ENCODE measurements at places on chromosomes 7 and 10. TPM values are rescaled to one million over a fixed set of nuclear protein-coding genes. Genes with fewer than 3 reads are reported as not detected.

GRCh38 chr7:70455925-70456324 lies 676.0 kb upstream of the GALNT17 start:
- no peak for DNase-seq

- peak; percentile 21 for DNase-seq
Observed at GRCh38 chr7:1087952-1088920, at the start of gene GPER1. GPER1 (plus strand) TSS chr7:1088113; CDS start chr7:1091729, 3,616 bp downstream.

GRCh38 chr7:140685407-140686087 lies 11.0 kb upstream of the NDUFB2 start:
- DNase-seq = no peak

- DNase-seq = no peak
Observed at GRCh38 chr10:114544045-114544659, 113.9 kb downstream of the ABLIM1 start.

DNA sequence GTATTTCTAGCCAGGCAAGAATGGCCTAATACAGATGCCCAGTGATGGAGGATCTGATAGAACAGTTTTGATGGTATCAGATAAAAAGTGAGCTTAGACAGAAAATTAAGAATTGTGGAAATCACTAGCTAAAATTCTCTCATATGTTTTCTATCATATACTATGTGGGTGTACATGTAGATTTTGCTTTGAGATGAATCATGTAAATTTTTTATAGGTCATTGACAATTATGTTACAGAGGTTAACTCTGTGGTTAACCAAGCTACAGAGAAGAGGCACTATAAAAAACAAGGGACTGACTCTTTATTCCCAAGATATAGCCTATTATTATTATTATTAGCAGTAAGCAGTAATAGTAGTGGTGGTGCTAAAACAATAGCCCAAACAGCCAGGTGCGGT lies 156.5 kb downstream of the ITGA8 start:
- DNase-seq = no peak

DNA sequence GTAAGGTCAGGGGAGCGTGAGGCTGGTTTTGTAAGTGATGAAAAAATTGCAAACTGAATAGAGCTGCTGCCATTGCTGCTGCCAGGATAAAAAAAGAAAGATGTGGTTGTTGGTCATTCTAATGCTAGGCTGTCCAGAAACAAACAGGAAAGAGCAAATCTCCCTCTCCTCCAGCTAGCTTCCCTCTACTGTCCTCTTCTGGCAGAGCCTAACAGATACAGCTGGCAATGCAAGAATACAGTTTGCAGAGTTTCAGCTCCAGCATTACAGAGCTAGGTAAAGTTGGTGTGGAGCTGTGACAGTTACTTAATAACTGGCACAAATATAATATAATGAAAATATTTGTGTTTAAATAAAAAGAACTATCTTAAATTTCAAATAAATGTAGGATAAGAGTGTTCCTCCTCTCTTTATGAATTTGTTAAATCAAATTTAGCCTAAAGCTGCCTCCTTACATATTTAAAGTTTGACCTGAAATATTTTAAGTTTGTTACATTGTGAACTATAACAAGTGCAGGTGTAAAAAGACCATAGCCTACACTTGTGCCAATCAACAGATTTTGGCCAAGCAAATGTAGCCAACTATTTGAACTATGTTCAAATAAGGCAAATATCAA lies 407.7 kb downstream of the SH2D4B start:
- DNase-seq = peak; percentile 13

Gene PSMG3
- polyA plus RNA-seq = 34.6 TPM

Gene GIMAP1
- polyA plus RNA-seq = 8.0 TPM

Gene LGI1
- polyA plus RNA-seq = 1.8 TPM

All from urinary bladder (tissue), 4 donors.